Heart left ventricle (tissue), 16 donors: ENCODE measurements at places on chromosomes 1 and 21. TPM values are rescaled to one million over a fixed set of nuclear protein-coding genes. Genes with fewer than 3 reads are reported as not detected.

DNA sequence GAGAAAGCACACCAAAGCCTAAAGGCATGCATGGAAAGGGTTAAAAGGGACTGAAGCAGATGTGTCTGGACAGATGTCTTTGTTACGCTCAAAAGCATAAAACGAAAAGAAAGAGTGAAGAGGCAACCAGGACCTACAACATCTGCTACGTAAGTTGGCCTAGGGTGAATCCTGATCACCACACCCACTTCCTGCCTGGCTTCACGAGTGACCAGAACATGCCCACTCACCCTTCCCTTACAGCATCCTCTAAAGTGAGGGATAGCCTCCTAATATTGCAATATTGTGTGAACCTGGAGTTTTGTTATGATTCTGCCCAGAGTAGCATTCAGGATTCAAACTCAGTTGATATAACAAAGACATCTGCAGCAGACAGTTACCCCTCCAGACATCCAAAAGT lies 10.6 kb upstream of the OLIG2 start:
- no peak for DNase-seq

GRCh38 chr1:233909195-233909594 lies 4.7 kb downstream of the SLC35F3 start:
- DNase-seq, result no peak

DNA sequence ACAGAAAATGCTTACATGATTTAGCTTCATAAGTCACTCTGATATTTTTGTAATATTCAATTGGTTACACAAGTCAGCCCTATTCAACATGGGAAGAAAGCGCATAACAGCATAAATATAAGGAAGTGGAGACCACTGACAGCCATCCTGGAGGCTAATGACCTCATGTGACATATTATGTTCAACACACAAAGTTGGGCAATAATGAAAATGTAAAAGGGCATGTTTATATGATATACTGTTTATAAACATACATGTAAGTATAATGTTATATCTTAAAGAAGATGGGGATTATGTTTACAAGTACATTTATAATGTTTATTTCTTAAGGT lies 30.2 kb downstream of the EVI5 start:
- DNase-seq, result no peak

GRCh38 chr1:116334015-116334547 lies 39.0 kb upstream of the ATP1A1 start:
- peak; percentile 34 for DNase-seq

DNA sequence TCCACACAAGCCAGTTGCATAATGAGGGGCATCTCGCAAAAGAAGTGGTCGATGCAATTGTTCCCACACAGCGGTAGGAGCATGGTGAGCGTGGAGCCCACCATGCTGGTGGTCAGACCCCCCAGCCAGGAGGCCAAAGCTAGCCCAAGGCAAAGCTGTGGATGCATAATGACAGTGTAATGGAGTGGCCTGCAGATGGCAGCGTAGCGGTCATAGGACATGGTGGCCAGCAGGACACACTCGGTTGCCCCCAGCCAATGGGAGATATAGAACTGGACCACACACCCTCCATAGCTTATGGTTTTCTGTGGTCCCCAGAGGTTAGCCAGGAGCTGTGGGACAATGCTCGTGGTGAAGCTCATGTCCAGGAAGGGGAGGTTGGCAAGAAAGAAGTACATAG lies 4.3 kb downstream of the OR2C3 start:
- DNase-seq, result no peak

The VHLL gene
- not detected for polyA plus RNA-seq

DNA sequence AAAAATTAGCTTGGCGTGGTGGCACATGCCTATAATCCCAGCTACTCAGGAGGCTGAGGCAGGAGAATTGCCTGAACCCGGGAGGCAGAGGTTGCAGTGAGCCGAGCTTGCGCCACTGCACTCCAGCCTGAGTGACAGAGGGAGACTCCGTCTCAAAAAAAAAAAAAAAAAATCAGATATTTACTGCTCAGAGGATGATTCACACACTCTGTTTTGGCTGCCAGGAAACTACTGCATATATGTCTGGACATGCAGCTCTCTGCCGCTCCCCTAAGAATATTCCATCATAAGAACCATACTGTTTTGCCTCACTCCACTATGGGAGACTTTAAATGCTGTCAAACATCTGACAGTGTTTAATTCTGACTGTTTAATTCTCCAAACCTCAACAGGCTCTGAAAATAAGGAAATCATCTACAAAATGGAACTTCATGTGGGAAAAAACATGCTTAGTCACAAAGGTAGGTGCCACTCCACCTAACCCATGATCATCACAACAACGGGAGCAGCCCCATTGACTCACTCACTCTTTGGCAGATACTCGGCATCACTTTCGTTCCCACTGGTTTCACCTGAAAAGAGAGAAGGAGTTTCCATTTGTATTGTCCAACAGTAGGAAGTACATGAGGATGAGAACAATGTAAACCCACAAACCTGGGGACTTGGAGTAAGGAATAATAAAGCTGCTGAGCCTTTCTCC lies 29.3 kb upstream of the BCAS2 start:
- DNase-seq, result no peak

The NCF2 gene
- 1.3 TPM for polyA plus RNA-seq

- no peak for DNase-seq
These were observed 9.8 kb upstream of the SLC30A1 start for GRCh38 chr1:211588711-211589110.

DNA sequence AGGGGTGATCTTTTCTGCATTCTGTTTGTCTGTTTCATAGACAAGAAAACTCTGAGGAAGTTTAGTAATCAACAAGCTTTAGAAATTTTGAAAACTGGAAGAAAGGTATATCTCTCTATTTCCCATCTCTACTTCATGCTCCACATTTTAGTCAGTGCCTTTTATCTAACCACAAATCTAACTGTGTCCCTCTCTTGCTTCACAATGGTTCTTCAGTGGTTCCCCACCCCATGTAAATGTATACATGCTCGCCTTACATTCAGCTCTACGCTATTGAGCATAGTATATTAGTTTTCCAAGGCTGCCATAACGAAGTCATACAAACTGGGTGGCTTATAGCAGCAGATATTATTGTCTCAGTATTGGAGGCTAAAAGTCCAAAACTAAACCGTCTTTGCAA lies 14.4 kb upstream of the SAMSN1 start:
- DNase-seq, result no peak

DNA sequence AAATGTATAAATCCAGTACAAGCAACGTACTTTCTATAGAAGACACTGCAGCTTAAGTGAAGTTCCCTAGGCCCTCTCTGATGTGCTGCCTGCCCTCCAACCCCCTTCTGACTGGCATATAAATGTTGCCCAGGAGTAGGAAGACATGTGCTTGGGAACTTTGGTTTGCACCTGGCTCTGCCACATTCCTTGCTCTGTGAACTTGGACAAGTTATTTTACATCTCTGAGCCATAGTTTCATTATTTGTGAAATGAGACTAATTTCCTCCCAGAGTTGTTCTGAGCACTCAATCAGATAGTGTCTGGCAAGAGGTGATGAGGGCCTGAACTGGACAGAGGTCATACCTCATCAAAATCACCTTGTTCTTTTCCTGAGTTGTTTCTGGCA lies 3.5 kb upstream of the PHC2 start:
- no peak for DNase-seq

DNA sequence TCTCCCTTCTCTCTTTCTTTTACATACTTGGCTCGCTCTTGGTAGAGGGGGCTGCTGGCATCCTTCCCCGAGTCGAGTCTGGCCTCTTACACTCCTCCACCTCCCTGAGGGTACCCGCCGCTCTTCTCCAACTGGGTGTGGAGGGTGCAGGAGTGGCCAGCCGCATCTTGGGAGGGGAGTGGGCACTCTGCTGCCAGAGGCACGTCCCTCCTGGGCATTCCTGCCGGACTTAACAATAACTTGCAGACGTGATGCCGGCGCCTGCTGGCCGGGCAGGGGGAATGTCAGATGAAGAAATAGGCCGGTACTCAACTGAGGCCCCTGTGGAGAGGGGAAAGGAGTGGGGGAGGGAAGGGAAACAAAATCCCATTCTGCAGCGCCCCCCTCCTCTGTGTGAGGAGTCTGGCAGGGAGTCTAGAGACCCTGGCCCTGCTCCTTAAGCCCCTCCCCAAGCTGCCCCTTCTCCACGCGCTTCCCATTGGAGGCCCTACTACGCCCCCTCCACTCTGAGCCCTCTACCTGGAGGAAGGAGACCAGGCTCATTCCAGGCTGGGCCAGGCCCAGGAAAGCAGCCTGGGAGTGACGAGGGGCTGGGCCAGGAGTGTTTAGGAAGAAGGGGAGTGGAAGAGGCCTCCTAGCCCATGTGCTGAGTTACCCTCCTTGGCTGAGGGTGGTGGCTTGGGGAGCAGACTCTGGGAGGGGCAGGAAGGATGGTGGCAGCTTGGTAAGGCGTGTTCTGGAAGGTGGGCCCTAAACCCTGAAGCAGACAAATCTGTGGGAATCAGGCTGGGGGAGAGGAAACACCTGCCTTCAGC lies 1.8 kb downstream of the ATP2B4 start:
- peak; percentile 73 for DNase-seq

The CRP gene
- 0.35 TPM for polyA plus RNA-seq

DNA sequence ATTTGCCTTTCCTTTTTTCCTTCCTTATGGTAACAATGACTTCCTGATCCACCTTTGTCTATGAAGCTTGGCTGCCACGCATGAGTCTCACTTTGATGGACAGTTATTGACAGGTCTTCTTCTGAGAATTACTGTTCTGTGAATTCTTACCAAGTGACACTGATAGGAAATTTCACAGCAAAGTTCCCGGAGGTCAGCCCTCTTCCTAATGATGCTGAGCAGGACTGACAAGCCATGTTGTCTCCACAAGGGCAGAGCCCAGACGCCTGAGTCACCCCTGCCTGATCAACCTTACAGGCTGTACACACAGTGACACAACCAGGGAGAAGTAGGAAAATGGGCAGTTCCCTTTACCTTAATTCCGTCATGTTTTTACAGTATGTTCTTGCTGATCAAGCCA lies 44.2 kb downstream of the ZC3H11B start:
- DNase-seq, result no peak
